Activated T-helper 2 cell treated with anti-CD3 and anti-CD28 coated beads, Interferon-gamma antibody, Interleukin-2, Interleukin-4, amounts not matched to agents 10 μg/mL and 5 μg/mL and 100 μg/mL, durations not matched to agents 14 hours and 24 hours and 36 hours (primary cell): ENCODE measurements at places on chromosomes 11 and 22. TPM values are rescaled to one million over a fixed set of nuclear protein-coding genes. Genes with fewer than 3 reads are reported as not detected.

Gene RPUSD4
- total RNA-seq: 43.9 and 44.6 TPM in 2 replicates

Gene SLC25A17
- 27.3 and 33.0 TPM in 2 replicates for total RNA-seq

Gene CARNS1
- 0.51 and 0.68 TPM in 2 replicates for total RNA-seq

Gene TUB
- total RNA-seq: 0.50 and 0.55 TPM in 2 replicates

Gene KRTAP5-1
- not detected in 2 replicates for total RNA-seq

Gene KRTAP5-11
- not detected in 2 replicates for total RNA-seq

DNA sequence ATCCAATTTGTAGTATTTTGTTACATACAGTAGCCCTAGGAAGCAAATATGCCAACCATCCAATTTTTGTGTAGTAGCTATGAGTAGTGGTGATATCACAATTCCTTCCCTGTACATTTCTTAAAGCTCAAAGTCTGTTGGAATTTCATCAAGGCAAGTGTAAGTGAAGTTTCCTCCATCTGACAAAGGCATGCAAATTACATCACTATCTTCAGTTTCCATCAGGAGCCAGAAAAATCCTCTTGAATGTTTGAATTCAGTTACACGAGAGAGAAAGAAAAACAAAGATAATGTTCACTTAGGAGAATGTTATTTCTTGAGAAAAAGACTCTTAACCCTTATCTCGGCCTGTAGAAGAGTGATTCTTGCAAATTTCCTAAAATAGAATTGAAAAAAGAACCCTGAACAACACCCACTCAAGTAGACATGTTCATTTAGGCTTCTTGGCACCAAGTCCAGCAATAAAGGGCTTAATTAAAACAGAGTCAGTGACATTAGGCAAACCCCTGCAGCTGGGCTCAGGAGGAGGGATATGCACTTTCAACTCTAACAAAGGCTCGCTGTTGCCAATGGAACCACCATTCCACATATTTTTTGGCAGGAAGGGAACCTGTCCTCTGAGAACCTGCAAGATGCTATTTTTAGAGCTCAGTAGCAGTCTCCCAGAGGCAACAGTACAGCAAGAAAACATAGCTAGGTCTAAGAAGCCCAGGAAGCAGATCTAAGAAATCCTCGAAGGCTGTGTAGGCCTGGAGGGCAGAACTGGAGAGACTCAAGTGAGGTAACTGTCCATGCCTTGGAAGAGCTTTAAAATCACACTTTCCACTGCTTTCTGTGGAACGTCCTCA is 144.6 kb downstream of the CCDC81 start:
- peaks cover 2% of the 10 kb centered on the region for H3K36me3 ChIP-seq
- DNase-seq: no peak
- H3K27me3 ChIP-seq: no peaks in the 10 kb centered on the region
- H3K4me3 ChIP-seq: no peak overlapping the region
- H3K27ac ChIP-seq: peak overlapping the region; percentile 68
- peaks cover 22% of the 10 kb centered on the region for H3K4me1 ChIP-seq

DNA sequence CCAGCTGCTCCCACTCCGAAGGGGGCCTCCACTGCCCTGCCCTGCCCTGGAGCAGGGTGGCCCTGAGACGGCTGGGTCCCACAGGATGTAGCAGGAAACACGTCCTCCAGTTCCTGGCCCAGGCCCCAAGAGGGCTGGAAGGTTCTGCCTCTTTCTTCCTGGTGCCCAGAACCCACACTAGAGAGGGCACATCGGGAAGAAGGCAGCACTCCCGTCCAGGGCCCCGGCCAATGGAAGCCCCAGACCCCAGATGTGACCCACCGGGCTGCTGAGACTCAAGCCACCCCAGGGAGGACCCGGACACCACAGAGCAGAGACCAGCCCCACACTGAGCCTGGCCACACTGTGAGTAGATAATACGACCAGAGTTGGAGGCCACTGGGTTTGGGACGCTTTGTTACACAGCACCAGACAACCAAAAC is 71.2 kb downstream of the CELSR1 start:
- no peaks in the 10 kb centered on the region for H3K36me3 ChIP-seq
- H3K4me3 ChIP-seq: no peak overlapping the region
- no peak overlapping the region for H3K27ac ChIP-seq
- DNase-seq: no peak

GRCh38 chr11:56889986-56890385 is 98.7 kb upstream of the OR5AK2 start:
- H3K36me3 ChIP-seq: no peaks in the 10 kb centered on the region
- DNase-seq: no peak
- H3K4me3 ChIP-seq: no peak overlapping the region
- no peaks in the 10 kb centered on the region for H3K4me1 ChIP-seq

DNA sequence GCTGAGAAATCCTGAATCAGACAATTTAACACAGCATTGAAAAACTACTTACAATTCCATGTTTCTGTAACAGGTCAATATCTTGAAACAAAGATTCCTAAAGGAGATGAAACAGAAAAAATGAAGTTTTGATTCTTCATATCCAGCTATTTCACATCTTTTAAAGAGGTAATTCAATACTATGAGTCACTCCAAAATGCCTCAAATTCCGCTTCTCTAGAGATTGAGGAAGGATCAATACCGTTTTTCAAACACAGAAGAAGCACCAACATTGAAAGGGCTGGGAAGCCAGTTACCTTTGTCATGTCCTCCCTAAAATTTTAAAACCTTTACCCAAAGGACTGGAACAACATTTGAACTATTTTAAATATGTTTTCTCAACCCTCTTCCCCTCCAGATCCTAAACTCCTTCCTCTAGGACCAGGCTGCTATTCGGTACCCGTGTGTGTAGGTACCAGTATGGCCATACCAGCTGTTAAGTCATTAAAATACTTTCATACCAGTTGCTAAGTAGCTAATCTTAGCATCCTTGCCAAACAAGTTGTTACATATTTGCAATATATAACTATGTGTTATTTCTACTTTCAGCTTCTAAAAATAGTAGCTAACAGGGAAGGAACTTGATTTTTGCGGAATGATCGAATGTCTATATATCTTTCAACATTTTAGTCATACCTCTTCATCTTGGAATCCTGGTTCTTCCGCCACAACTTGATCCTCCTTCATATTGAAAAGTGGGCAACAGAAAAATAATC is 2.3 kb downstream of the DMC1 start:
- H3K36me3 ChIP-seq: peaks cover 8% of the 10 kb centered on the region
- H3K4me1 ChIP-seq: peaks cover 21% of the 10 kb centered on the region
- DNase-seq: no peak
- H3K27ac ChIP-seq: no peak overlapping the region
- no peaks in the 10 kb centered on the region for H3K27me3 ChIP-seq

GRCh38 chr11:69593851-69594250 is 47.1 kb upstream of the CCND1 start:
- no peaks in the 10 kb centered on the region for H3K4me1 ChIP-seq
- no peaks in the 10 kb centered on the region for H3K27me3 ChIP-seq
- H3K4me3 ChIP-seq: no peak overlapping the region
- no peak overlapping the region for H3K27ac ChIP-seq
- H3K36me3 ChIP-seq: no peaks in the 10 kb centered on the region
- DNase-seq: no peak

DNA sequence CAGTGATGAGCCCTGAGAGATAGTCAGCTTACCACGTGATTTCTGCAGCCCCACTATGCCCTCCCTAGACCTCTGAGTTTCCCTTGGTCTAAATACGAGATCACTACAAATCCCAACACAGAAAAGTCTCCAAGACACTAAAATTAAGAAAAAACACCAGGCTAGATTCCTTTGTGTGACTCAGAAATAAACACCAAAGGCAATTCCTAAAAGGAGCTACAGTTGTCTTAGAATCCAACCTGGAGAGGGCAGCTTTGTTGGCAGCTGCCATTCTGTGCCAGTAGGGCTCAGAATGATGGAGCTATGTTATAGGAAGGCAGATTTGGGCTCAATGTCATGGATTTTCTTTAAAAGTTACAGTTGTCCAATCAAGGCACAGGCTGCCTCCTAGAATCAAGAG is 37.1 kb upstream of the HMGXB4 start:
- no peak overlapping the region for H3K27ac ChIP-seq
- H3K4me1 ChIP-seq: no peaks in the 10 kb centered on the region
- DNase-seq: no peak
- no peaks in the 10 kb centered on the region for H3K36me3 ChIP-seq
- H3K27me3 ChIP-seq: no peaks in the 10 kb centered on the region

DNA sequence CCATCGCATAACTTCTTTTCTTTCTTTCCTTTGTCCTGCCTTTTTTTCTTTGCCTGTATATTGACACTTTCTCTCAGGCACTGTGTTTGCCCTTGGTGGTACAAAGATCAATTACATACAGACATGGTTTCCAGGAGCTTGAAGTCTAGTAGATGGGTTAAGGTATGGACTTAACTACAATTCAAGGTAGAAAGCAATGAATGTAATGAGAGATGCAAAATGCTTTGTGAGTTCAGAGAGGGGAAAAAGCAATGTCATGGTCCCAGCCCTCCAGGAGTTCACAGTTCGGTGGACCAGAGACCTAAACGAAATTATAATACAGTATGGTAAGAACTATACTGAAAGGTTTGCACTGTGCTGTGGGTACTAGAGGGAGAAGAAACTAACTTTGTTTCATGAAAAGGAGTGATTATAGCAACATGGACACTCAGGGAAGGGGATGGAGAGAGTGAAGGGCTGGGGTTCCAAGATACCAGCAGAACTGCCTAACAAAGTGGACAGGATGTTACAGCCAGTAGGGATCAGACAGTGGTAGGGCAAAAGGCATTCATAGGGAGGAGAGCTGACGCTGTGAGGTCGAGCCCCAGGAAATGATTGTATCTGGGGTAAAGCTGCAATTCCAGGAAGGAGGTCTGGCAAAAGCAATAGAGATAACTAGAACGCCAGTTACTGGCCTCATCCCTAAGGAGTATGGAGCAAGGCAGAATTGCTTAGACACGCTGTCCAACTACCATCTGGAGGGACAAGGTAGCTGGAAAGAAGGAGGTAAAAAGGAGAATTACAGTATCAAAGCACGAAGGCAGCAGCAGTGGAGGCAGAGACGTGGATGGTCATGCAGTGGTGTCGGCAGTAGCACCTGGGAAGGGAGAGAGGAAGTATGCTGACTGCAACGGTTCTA is 158.3 kb upstream of the MTMR2 start:
- peaks cover 44% of the 10 kb centered on the region for H3K4me1 ChIP-seq
- DNase-seq: no peak
- H3K36me3 ChIP-seq: peaks cover 25% of the 10 kb centered on the region

- no peak for DNase-seq
- no peaks in the 10 kb centered on the region for H3K36me3 ChIP-seq
- no peak overlapping the region for H3K4me3 ChIP-seq
- H3K27ac ChIP-seq: no peak overlapping the region
- no peaks in the 10 kb centered on the region for H3K27me3 ChIP-seq
- H3K4me1 ChIP-seq: no peaks in the 10 kb centered on the region
Measured at GRCh38 chr11:116224154-116224888, 548.5 kb downstream of the BUD13 start.

DNA sequence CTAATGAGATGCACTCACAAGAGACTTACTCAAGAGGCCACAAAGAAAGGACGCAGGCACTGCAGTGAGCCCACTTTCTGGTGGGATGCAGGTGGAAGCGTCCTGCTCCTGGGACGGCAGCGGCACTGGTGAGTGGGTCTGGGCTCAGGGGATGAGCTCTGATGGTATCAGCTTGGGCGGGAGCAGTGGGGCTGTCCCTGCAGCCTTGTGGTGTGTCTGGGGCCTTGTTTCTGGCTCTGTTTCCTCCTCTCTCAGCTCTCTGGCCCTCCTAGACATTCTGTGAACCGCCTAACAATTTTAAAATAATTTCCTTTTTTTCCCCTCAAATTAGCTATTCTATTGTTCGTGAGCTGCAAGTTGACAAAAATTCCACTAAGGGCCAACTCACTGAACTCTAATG is 8.8 kb upstream of the ST14 start:
- no peak overlapping the region for H3K4me3 ChIP-seq
- DNase-seq: no peak
- peaks cover 5% of the 10 kb centered on the region for H3K4me1 ChIP-seq
- H3K27ac ChIP-seq: no peak overlapping the region
- H3K36me3 ChIP-seq: no peaks in the 10 kb centered on the region

DNA sequence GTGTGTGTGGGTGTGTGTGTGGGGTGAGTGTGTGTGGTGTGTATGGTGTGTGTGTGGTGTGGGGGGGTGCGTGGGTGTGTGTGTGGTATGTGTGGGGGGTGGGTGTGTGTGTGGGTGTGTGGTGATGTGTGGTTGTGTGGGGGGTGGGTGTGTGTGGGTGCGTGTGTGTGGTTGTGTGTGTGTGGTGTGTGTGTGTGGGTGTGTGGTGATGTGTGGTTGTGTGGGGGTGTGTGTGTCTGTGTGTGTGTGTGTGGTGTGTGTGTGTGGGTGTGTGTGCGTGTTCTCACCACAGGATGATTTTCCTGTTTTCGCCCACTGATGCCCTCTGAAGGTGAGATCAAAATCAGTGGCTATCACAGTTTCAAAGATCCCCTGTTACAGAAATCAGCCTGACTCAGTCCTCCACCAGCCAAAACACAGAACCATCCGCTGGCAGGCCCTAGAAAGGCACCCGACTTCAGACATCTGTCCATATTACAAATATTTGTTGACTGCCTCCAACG is 24.7 kb downstream of the CPT1A start:
- H3K4me1 ChIP-seq: peaks cover 18% of the 10 kb centered on the region
- DNase-seq: no peak
- peak overlapping the region; percentile 85 for H3K27ac ChIP-seq
- peaks cover 24% of the 10 kb centered on the region for H3K36me3 ChIP-seq

DNA sequence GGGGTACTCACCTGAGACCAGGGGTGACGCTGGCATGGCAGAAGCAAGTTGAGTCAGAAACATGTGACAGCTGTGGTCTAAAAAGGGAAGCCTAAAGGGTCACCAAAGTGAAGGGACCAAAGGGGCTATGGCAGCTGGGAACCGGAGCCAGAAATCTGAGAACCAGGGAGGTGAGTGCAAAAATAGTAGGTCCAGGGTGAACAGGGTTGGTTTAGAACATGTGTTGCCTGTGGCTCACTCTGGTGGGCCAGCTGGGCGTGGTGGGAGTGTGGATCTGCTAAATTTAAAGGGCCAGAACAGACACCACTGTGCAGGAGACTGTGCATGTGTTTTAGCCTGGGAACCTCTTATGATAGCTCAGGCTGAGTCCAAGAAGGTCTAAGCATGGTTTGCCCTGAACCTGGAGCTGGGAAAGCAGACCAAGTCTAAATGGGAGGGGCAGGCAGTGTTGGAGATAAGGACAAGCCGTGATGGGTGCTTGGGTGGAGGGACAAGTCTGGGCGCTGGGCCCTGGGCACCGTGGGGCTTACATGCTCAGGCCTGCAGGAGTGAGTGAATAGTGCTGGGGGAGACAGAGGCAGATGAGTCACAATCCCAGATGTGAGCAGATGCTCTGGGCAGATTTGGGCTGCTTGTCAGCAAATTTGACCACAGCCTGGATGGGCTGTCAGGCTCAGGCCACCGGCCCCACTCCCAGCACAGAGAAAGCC is 41.4 kb upstream of the ZBED5 start:
- no peaks in the 10 kb centered on the region for H3K36me3 ChIP-seq
- DNase-seq: no peak
- peaks cover 22% of the 10 kb centered on the region for H3K4me1 ChIP-seq
- H3K27me3 ChIP-seq: no peaks in the 10 kb centered on the region
- peak overlapping the region; percentile 84 for H3K27ac ChIP-seq

DNA sequence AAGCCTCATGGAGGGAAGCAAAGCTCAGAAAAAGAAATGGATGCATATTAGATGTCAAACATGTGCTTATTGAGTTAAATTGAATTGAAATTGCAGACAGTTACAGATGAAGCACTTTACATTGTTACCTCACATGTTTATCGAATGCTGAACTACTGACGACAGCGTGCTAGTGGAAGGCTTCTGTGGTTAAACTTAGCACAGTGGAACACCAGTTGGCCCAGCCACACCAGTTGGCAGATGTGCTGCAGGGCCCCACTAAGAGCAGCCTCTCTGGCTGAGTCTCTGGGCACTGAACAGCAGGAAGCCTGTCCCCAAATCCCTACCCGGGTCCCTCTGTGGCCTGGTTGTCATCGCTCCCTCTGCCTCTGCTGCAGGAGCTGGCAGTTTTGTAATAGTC is 242.1 kb downstream of the NTM start:
- H3K36me3 ChIP-seq: no peaks in the 10 kb centered on the region
- peaks cover 6% of the 10 kb centered on the region for H3K27me3 ChIP-seq
- H3K27ac ChIP-seq: no peak overlapping the region
- no peak for DNase-seq
- no peak overlapping the region for H3K4me3 ChIP-seq
- H3K4me1 ChIP-seq: no peaks in the 10 kb centered on the region
